ENCODE measurements at places on chromosomes 6 and 20. TPM values are rescaled to one million over a fixed set of nuclear protein-coding genes. Genes with fewer than 3 reads are reported as not detected.

The ETV7 gene
- 0.18 TPM for polyA plus RNA-seq

DNA sequence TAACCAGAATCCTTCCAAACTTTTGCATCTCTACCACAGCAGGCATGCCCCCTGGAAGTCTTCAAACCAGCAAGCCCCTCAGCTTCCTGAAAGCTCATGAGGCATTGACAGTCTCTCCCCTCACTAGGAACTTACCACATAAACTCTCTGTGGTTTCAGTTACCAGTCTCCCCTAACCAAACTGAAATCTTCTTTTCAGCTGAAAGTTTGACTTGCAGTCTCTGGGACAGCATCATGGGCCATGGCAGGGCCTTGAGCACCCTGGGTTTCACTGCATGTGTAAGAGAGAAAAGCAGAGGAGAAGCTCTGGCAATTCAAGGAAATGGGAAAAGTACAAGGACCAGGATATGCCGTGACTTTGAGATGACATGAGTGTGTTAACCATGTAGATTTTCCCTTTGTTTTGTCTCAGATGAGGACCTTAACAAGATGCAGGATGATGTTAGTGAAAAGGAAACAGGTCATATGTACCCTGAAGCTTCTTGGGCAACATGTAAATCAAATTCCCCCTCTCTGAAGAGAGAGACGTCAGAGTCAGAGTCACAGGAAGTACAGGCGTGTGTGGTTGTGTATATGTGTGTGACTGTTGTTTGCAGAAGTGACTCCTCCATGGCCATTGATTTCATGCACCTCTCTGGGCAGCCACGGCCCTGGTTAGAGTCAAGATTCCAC lies 106.3 kb downstream of the TNFRSF21 start:
- DNase-seq, result no peak

GRCh38 chr6:138405816-138406413 lies 1.9 kb downstream of the HEBP2 start:
- no peak for DNase-seq

DNA sequence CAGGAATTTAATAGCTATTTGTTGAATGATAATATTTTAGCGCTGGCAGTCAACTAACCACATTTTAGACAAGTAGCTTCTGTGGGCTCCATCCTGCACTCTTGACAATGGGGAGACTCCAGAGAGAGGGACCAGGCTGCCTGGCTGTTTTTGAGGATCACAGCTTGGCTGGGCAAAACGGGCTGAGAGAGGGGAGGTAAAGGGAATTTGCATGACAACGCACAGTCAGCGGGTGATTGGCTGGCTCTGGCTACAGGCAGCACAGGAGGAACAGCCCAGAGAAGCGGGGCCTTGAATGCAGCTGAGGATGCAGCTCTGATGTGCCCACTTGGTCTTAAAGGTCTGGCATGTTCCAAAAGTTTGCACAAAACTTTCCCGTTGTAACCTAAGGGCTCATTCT lies 41.2 kb downstream of the LRFN2 start:
- no peak for DNase-seq

DNA sequence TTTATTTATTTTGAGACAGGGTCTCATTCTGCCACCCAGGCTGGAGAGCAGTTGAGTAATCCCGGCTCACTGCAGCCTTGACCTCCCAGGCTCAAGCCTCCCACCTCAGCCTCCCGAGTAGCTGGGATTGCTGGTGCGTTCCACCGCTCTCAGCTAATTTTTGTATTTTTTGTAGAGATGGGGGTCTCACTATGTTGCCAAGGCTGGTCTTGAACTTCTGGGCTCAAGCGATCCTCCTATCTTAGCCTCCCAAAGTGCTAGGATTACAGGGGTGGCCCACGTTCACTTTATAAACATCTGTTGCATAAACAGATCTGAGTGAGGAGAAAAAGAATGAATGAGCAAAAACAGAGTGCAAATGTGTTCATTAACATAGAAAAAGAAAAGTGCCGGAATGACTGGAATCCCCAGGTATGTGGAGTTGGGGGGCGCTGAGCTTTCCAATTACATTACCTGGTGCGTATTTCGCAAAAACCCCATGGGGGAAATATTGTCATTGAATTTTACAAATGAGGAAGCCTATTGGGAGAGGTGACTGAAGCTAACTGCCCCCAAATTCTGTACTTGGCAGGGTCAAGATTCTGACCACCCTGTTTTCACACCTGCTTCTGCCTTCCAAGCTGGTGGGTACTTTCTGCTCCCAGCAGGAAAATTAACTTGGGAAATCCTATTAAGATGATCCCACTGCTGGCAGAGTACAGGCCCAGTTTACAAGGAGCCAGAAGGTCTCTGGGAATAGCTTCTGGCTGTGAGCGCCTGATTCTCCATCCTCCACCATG lies 207.7 kb upstream of the JARID2 start:
- DNase-seq, result no peak
